ENCODE measurements at places on chromosomes 5 and 9.

DNA sequence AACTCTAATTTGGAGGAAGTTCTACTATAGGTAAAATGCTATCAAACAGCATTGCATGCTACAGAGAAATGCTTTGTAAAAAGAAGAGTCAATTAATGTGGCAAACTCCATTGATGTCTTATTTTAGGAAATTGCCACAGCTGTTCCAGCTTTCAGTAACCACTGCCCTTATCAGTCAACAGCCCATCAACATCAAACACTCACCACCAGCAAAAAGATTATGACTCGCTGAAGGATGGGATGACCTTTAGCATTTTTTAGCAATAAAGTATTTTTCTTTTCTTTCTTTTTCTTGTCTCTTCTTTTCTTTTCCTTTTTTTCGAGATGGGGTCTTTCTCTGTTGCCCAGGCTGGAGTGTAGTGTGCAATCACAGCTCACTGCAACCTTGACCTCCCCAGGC, 26.0 kb downstream of the CRHBP start:
- no peak for DNase-seq

GRCh38 chr9:69599232-69599971, 72.8 kb downstream of the APBA1 start:
- DNase-seq: no peak

GRCh38 chr9:88574953-88575352, 40.0 kb downstream of the NXNL2 start:
- DNase-seq: no peak

- DNase-seq: no peak
Measured at GRCh38 chr5:175609526-175609925, 48.3 kb upstream of the HRH2 start.

DNA sequence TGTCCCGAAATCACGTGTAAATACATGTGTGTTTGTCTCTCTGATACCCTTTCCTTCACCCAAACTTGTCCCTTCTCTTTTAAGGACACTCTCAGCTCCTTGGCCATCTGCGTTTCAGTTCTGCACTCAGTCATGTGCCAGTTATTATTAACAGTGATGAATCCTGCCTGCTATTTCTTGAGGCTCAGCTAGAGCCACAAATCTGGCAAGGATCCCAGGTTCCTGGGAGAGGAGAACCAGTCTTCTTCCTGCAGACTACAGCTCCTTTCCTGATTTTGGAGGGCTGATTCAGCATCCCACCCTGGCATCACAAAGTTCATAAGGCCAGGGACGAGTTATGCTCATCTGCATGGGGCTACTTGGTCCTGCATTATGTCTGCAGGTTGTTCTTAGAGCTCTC, 5.6 kb downstream of the MAMDC2 start:
- no peak for DNase-seq

- no peak for DNase-seq
Measured at GRCh38 chr5:16888694-16889124, 47.4 kb downstream of the MYO10 start.

DNA sequence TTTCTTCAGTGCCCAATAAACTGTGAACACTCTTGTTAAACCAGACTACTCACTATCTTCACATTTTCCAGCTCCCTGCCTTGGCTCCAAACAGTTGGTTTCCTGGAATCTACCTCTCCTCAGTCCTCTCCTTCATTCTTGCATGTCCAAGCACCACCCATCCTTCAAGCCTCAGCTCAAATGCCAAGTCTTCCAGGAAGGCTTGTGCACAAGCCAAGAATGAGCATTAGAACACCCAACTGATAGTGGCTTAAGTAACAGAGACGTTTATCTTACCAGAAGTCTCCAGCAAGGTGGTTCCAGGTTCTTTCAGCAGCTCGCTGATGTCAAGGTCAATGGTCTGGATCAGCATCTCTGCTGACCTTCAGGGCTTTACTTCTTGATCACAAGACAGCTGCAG, 60.1 kb downstream of the PTPDC1 start:
- no peak for DNase-seq

- DNase-seq: no peak
Measured at GRCh38 chr9:77922591-77922990, 109.0 kb downstream of the GNAQ start.

GRCh38 chr9:18821788-18822187, 211.2 kb downstream of the SAXO1 start:
- no peak for DNase-seq

- DNase-seq: no peak
Measured at GRCh38 chr5:144458216-144458615, 287.5 kb downstream of the KCTD16 start.

GRCh38 chr9:122951056-122951455, 10.2 kb downstream of the RABGAP1 start:
- DNase-seq: no peak

DNA sequence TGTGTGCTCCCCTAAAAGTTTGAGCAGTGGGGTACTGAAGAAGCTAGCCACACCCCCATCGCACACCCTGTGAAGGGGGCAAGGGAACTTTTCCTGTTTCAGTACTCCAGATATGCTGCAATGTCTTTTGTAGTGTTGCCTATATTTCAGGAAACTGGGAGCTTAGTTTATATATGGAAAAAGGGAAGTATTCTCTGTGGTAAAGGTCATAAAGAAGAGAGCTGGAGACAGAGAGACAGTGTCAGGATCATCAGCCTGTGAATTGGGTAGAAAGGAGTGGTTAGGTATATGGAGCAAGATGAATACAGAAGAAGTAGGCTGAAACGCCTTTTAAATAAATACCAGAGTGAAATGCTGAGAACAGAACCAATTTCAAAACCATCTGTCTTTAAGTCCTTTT, 82.2 kb upstream of the C9orf72 start:
- no peak for DNase-seq

- DNase-seq: no peak
Measured at GRCh38 chr5:158698768-158699284, 400.9 kb downstream of the EBF1 start.

GRCh38 chr5:132655821-132656773, 1.9 kb upstream of the IL13 start:
- DNase-seq: no peak

DNA sequence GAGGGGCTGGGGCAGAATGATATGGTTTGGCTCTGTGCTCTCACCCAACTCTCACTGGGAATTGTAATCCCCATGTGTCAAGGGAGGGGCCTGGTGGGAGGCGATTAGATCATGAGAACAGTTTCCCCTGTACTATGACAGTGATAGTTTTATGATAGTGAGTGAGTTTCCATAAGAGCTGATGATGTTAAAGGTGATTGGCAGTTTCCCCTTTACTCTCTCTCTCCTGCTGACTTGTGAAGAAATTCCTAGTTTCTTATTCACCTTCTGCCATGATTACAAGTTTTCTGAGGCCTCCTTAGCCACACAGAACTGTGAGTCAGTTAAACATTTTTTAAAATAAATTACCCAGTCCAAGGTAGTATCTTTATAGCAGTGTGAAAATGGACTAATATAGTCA, 120.4 kb upstream of the CDH9 start:
- DNase-seq: no peak

- no peak for DNase-seq
Measured at GRCh38 chr9:114674076-114674797, 7.8 kb downstream of the TEX48 start.

- DNase-seq: no peak
Measured at GRCh38 chr5:179265514-179266290, 79.6 kb downstream of the ADAMTS2 start.

GRCh38 chr9:12963537-12963936, 188.7 kb downstream of the LURAP1L start:
- no peak for DNase-seq

DNA sequence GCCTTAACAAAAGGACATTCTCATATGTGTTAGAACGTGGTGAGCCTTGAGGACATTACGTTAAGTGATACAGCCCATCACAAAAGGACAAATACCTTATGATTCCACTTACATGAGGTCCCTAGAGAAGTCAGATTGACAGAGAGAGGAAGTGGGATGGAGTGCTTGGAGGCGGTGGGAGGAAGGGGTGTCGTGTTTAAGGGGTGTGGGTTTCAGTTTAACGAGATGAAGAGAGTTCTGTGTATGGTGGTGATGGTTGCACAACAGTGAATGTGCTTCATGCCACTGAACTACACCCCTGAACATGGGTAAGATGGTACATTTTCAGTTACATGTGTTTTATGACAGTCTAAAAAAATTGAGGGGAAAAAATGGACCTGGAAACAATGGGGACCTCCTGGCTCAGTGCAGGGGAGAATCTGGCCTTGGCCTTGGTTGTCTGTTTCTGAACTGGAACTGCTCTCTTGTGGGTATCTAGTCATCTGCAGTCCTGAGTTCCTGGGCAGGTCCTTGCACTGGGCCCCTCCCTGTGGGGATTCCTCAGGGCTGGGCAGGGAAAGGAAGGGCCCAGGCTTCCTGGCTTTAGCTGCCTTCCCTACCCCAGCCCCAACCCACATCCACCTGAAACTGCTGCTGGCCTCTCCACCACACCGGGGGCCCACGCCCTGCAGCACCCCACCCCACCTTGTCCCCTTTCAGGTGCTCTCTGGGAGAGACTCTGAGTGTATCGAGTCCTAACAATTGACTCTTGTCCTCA, 17.8 kb downstream of the LRRC8A start:
- DNase-seq: no peak

DNA sequence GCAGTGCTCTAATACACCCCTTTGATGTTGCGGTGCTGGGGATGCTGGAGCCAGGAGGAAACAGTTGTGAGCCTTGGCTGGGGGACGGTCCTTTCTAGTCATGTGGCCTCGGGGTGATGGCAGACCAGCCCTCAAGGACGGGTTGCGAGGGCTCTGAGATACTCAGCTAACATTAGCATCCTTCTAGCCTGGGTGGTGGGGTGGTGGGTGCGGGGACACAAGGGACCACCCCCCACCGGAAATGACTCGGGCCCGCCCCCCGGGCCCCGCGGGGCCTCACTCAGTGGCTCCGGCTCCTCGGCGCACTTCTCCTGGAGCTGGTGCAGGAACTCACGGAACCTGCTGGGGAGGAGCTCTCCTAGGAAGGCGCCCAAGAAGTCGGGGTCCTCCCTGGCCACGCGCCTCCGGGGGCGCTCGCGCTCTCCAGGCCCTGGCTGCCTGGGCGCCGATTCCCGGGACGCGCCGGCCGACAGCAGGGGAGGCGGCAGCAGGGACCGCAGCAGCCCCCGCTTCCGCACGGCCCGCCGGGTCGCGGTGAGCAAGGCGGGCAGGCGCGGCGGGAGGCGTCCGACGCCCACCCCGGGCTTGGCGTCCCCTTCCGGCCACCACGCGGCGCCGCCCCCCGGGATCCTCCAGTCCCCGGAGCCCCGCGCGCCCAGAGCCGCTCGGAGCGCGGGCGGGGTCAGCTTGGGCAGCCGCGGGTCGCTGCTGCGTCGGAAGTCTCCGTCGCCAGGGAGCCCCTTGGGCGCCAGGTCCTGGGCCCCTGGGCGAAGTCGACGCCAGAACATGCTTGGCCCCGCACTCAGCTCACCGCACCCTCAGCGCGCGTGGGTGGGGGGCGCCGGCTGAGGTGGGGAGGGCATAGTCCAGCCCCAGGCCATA, 873 bp downstream of the C9orf50 start:
- no peak for DNase-seq

DNA sequence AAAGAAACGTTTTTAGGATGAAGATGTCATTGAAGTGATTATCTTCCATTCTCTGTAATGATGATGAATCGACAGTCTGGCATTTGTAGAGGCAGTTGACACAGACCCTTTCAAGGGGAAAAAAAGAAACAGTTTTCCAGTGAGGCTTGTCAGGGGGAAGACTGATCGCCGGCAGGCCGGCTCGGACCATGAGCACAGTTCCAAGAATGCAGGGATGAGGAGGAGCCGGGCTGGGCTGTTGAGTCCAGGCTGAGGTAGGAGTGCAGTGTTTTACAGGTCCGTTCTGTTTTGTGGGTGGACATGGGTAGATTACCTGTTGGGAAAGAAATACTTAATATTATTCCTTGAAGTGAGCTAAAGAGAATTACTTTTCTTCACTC, 194.6 kb downstream of the AOPEP start:
- DNase-seq: no peak

DNA sequence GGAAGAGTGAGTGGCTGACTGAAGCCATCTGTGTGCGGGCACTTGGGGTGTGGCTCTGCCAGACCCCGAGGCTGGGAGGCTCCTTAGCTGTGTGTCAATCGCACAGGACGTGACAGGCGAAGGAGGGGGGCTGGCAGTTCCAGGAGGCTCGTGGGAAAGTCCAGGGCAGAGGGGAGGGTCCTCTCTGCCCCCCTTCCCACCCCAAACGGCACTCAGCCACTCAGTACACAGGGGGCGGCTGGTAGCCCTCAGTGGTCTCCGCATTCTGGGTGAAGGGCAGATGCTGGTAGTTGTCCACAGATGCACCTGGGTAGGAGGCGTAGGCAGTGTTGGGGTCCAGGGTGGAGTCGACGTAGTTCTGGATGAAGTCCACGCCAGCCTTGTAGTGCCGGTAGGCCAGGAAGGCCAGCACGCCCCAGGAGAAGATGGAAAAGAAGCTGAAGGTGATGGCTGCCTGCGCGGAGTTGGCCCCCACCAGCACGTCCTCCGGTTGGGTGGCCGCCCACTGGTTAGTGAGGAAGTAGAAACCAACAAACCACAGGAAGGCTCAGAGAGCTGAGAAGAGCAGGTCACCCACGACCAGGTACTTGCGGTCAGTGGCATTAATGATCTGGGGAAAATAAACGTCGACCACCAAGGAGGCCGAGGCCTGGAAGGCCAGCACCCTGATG, 85.4 kb upstream of the CEP78 start:
- DNase-seq: no peak

GRCh38 chr5:19771174-19771835, 216.7 kb downstream of the CDH18 start:
- DNase-seq: no peak

- no peak for DNase-seq
Measured at GRCh38 chr5:67211926-67212325, 15.3 kb upstream of the CD180 start.

DNA sequence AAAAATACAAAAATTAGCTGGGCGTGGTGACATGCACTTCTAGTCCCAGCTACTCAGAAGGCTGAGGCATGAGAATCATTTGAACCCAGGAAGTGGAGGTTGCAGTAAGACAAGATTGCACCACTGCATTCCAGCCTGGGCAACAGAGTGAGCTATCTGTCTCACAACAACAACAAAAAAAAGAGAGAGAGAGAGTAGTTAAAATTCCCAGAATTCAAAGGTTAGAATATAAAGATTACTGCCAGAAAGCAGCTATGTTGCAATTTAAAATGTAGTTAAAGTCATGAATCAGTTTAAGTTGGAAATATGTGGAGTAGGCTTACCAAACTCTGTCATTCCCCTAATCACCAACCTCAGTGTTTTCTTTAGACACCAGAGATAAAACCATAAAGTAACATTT, 58.7 kb upstream of the SUSD1 start:
- no peak for DNase-seq

DNA sequence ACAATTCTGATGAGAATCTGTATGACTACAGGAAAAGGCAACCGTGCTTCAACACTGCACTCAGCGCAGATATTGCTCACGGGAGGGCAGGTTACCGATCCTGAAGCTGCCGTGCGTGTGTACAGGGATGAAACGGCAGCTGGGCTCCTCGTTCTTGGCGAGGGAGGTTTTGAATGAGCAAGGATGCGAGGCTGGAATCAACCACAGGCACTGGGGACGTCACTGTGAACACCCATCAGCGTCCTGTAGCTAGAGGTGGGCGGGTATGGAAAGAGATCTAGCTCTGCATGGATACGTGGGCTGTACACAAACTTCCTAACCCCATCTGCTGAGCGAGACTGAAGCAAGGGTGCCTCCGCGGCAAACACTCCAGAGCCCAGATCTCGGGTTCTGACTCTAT, 84.3 kb upstream of the COL5A1 start:
- DNase-seq: no peak
